ENCODE measurements at places on chromosomes 7 and 10. TPM values are rescaled to one million over a fixed set of nuclear protein-coding genes. Genes with fewer than 3 reads are reported as not detected.

The TAS2R40 gene
- total RNA-seq: not detected

The TAS2R4 gene
- total RNA-seq: 13.2 TPM

The GPR37 gene
- total RNA-seq: 10.7 TPM

The CTTNBP2 gene
- total RNA-seq: 63.5 TPM

The FANK1 gene
- 4.4 TPM for total RNA-seq

The MMP21 gene
- total RNA-seq: 0.09 TPM

The WNT16 gene
- 6.3 TPM for total RNA-seq

The FERD3L gene
- total RNA-seq: not detected

The TRIM50 gene
- not detected for total RNA-seq

- no peak for DNase-seq
These were observed 120.0 kb downstream of the PPP1R9A start for GRCh38 chr7:95027234-95027872.

DNA sequence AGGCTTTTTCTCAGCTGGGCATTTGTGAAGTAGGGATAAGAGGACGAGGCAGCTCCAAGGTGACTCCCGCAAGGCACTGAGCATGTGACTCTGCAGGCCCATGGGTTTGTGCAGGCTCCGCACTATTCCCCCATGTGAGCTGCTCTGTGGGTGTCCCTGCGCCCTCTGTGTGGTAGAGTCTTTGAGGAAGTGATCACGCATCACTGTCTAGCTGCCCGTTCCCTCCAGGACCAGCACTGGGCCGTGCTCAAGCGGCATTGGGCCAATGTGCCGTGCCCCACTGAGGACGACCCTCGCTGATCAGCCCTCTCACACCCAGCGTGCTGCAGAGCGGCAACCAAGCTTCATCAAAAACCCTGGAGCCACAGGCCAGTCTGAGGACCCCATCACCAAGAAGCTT lies 7.5 kb downstream of the PRKAG2 start:
- DNase-seq: no peak

- no peak for DNase-seq
These were observed 3.5 kb downstream of the JAKMIP3 start for GRCh38 chr10:132069122-132069848.

GRCh38 chr7:104950754-104951153 lies 63.3 kb upstream of the KMT2E start:
- no peak for DNase-seq

DNA sequence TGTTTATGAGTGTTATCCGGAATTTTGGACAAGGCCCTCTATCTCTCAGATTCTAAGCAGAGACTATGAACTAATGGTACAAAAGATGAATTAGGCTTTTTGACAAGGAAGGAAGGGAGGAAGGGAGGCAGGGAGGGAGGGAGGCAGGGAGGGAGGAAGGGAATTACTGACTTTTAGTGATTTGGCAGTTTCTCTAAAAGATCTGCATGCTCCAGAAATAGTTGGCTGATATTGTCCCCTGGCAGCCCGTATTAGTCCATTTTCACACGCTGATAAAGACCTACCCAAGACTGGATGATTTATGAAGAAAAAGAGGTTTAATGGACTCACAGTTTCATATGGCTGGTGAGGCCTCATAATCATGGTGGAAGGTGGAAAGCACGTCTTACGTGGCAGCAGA lies 1093.5 kb downstream of the NRG3 start:
- no peak for DNase-seq

DNA sequence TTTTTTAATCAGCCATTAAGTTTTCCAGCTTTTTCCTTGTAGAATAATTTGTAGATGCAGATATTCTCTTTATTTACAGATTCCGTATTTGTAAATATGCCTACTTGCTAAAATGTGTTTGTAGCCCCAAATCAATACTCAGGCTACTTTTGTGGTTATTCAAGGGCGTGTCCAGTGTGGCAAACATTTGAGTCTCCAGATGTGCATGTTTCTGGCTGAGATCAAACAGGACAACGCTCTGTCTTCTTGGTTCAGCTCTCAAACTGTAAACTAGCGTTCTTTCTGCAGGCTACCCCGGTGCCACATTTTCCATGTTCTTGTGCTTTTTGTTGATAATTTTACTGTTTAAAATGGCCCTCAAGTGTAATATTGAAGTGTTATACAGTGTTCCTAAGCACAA lies 16.2 kb upstream of the OR2A5 start:
- no peak for DNase-seq

- no peak for DNase-seq
These were observed 2.6 kb downstream of the CNPY4 start for GRCh38 chr7:100122067-100122466.

DNA sequence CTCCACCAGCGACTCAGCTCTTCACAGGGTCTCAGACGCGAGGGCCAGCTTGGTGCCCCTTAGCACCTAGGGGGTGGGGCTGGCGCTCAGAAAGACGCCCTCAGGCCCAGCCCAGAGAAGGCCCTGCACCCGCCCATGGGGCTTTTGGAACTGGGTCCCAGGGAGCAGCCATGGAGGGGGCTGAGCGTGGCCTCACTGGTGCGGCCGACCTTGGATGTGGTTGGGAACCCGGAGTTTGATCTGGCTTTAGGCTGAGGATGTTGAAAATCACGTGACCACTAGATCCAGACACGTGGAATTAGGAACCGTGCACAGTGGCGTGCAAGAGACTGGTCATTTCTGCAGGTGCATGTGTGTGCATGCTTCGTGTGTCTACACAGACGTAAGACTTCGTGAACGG lies 185.4 kb downstream of the DNAJB6 start:
- no peak for DNase-seq

DNA sequence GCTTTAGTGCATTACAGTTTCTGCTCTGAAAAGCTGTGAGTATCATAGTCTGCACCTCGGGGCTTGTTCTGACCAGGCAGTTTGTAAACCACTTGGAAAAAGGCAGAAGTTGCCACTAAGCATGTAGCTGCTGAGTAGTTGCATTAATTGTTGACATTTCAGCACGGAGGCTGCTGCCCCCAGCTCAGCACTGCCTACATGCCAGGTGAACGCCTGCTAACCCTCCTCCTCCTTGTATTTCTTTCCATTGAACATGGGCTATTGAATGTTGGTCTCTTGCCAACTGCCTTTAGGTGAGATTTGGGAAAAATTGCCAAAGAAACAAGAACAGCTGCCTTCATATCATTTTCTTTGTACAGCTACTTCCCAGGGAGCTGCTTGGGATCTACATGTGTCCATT lies 164.2 kb downstream of the RAPGEF5 start:
- no peak for DNase-seq

- DNase-seq: no peak
These were observed 118.9 kb downstream of the EVX1 start for GRCh38 chr7:27361522-27361921.

GRCh38 chr10:48842231-48842630 lies 97.4 kb downstream of the LRRC18 start:
- DNase-seq: no peak

- DNase-seq: no peak
These were observed 52.3 kb upstream of the DPYSL4 start for GRCh38 chr10:132134241-132135052.

- DNase-seq: no peak
These were observed 1281.2 kb upstream of the SORCS1 start for GRCh38 chr10:108445746-108446145.
